ENCODE measurements at places on chromosomes 12 and 14.

DNA sequence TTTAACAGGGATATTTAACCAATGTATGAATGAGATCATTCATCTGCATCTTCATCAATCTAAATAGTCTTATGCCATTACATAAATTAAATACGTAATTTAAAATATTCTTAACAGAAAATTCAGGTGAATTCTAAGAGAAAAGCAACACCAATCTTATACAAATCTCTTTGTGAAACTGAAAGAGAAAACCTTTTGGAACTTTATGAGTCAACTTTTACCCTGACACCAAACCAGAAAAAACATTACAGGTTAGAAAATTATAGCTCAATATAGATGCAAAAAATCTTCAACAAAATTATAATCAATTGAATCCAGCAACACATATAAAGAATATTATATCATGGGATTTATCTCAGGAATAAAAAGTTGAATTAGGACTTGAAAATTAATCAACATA is 3.4 kb downstream of the GLIPR1L1 start:
- DNase-seq, result no peak

- peak; percentile 62 for DNase-seq
Observed at GRCh38 chr12:8033153-8034044, 883 bp downstream of the FOXJ2 start.

DNA sequence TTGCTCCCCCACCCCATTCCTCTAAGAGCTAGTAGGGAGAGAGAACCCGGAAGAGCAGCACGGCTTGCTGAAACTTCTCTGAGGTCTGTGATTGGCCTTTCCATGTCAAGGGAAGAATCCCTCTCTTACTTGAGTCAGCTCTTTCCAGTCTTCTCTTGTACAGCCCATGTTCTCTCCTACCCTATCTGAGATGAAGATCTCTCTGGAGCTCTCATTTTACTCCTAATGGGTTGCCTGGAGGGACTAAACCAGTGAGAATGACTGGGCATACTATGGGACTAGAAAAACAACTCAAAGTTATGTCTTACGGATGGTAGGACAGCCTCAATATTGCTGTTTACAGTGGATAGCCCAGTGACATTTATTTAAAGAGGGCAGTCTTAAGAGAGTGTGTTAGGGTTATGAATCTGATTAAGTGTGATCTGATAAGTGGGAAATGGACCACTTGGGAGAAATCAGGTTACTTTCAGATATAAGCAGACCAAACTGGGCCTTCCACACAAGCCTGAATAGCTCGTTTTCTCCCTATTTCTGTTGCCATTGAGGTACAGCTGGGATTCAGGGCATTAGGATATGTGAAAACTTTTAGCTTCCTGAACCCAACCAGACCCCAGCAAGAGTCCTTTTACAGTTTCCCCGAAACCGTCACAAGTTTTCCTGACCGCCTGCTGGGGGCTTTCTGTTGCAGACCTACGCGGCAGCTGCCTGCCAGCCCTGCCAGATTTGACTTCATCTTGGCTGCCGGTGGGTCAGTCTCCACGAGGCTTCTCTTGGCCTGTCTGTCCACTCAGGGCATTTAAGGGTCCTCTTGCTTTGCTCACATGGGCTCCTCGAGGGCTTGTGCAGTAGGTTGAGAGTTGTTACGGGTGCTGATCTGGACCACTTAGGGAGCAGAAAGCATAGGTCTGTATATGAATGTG is 16.9 kb downstream of the ETV6 start:
- DNase-seq, result no peak

- DNase-seq, result no peak
Observed at GRCh38 chr14:76924371-76925096, 98.3 kb downstream of the LRRC74A start.

GRCh38 chr12:46339051-46339450 is 33.5 kb downstream of the SLC38A2 start:
- DNase-seq, result no peak

Data from hindlimb muscle (tissue), 1 donor.